ENCODE measurements at places on chromosomes 12 and 14. TPM values are rescaled to one million over a fixed set of nuclear protein-coding genes. Genes with fewer than 3 reads are reported as not detected.
A peak's percentile ranks its signal among the peaks of the same experiment; 100 is the strongest.

GRCh38 chr12:123879691-123880090 lies 92.9 kb downstream of the CCDC92 start:
- no peak for DNase-seq

Gene DCAF5
- 51.0 TPM for total RNA-seq

DNA sequence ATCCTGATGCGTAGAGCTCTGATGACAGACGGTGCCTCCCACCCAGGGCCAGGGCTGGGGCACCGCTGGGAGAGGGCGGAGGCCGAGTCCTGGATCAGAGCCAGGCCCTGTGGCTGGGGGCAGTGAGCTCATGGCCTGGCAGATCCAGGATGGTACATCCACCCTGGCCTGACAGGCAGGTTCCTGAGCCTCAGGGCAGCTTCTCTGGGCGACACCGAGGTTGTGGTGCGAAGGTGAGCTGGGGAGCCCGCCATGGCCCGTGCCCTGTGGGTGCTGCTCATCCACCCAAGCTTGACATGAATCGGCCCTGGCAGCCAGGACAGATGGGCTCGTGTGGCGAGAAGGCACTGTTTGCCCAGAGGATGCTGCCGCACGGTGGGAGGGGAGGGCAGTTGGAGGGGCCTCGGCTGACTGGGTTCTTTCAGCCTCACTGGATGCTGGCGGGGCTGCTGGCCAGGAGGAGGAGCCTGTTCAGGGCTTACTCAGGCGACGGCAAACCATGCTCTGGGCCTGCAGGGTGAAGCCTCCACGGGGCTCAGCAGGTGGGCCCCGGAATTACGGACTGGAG lies 16.6 kb downstream of the LRTM2 start:
- DNase-seq: peak; percentile 83

Gene ABCC9
- total RNA-seq: 21.3 TPM

- DNase-seq: no peak
These were observed 22.4 kb upstream of the SERPINA6 start for GRCh38 chr14:94345344-94346064.

- peak; percentile 28 for DNase-seq
These were observed 20.2 kb downstream of the TMEM106C start for GRCh38 chr12:47983541-47984115.

Gene RNF212B
- not detected for total RNA-seq

Gene DAD1
- total RNA-seq: 205 TPM

GRCh38 chr12:2691006-2691344 lies 103.8 kb upstream of the FKBP4 start:
- peak; percentile 79 for DNase-seq

DNA sequence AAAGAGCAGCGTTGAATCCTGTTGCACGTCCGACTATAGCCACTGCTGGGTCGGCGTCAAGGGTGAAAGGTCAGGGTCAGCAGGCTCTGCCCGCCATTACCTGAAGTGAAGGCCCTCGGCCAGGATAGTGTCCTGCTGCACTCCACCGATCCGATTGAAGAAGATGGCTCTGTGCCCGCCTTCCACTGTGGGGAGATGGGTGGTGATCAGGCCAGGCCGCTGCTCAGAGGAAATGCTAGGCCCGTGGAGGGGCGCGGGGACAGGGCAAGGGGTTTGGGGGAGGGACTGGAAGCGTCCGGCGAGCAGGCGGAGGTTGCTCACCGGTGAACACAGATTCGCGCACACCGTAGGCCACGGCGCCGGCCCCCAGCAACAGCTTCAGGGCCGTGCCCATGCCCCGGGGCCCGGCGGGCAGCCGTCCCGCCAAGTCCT lies 352 bp downstream of the PHB2 start:
- DNase-seq: no peak

DNA sequence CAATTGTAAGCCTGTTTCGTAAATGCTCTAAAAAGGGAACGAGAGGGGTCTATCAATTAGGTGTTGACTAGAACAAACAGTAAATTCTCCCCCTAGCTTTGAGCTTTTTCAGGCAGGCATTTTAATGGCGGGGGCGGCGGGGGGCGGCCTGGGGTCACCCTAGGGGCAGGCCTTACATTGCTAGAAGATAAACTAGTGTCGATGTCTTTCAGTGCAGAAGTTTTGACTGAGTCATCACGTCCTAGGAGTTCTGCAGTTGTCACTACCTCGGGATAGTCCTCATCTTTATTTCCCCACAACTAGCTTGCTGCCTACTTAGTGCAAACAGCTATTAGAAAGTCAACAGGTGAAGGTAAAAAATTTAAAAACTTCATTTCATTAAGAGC lies 1.6 kb downstream of the ATP6V1D start:
- no peak for DNase-seq

Gene KERA
- total RNA-seq: not detected

DNA sequence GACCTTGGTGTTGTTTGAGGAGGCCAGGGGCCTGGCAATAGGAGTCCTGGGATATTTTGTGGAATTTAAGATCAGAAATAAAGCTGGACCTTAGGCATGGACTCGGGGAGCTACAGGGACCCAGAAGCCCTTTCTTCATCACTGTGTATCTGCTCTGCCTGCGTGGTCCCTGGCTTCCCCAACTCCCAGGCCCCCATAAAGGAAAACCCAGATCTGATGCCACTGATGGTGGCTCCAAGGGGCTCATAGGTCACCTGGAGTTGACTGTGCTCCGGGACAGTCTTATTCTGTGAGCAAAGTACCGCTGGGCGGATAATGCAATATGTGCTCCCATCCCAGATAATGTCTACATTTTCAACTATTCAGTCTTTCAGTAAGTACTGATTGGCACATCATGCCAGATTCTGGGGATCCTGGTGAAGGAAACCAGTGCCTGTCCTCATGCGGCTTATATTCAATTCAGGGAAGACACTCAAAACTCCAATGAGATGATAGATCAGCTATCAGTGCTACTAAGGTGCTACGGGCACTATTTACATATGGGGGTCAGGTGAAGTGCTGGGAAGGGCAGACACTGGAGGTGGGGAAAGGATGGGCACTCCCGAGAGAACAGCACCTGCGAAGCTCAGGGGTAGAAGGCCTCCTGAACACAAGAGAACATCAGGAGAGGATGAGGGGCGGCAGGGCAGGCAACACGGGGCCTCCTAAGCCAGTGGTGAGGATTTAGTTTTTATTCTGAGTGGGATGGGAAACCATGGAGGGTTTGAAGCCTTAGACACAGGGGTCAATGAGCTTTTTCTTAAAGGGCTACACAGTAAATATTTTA lies 5.5 kb upstream of the SELPLG start:
- DNase-seq: no peak

Gene SNAPC1
- total RNA-seq: 7.2 TPM

- no peak for DNase-seq
These were observed 92.5 kb downstream of the GPHN start for GRCh38 chr14:66600416-66600815.

DNA sequence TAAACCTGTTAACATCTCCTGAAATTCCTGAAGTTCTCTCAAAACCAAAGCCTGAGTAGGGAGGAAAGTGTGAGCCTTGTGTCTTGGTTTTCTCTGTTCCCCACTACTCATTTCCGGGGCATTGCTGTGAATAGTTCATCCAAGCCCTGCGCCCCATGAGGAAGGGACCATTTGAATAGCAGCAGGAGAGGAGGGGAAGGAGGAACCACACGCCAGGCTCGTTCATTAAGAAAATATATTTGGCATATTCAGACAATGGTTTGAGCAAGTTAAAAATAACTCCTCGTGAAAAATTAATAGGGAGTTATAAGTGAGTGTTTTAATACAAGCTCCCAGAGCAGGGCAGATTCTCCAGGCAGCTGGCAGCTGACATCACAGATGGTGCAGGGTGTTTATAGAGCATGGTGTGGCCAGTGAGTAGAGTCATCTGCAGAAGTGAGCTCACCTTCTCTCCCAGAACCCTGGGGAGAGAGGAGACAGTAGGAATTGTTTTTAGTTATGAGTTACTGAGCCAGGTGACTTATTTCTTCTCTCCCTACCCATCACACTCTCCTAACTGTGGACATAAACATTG lies 29.5 kb upstream of the CISTR start:
- DNase-seq: no peak

Gene UNC79
- 0.79 TPM for total RNA-seq

GRCh38 chr14:85115921-85116320 lies 414.0 kb upstream of the FLRT2 start:
- DNase-seq: no peak

- no peak for DNase-seq
These were observed 139.3 kb downstream of the SSPN start for GRCh38 chr12:26334621-26335124.

GRCh38 chr12:13204428-13204827 lies 7.9 kb downstream of the EMP1 start:
- no peak for DNase-seq

Gene TPPP2
- total RNA-seq: not detected

Gene TAS2R7
- not detected for total RNA-seq
